ENCODE measurements at places on chromosomes 4 and X. TPM values are rescaled to one million over a fixed set of nuclear protein-coding genes. Genes with fewer than 3 reads are reported as not detected.

PNMA3 gene
- 0.06 TPM for total RNA-seq

CABS1 gene
- total RNA-seq = not detected

DNA sequence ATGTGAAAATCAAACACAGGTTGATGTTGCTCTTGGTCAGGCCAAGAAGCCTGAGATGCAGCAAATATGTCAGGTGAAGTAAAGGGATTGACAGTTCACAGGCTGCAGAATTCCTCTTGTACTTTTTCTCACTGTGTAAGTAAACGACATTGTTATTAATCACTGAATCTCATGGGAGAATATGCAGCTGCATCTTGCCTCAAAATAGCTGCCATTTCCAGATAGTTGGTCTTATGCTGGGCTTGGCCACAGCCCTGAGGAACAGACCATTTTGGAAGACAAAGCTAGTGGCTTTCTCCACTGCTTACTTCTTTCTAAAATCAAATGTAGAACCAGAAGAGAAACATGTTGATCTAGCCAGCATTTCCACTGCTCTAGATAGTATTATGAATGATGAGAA is 403.4 kb upstream of the NR3C2 start:
- no peak overlapping the region for H3K4me3 ChIP-seq
- no peaks in the 10 kb centered on the region for H3K27me3 ChIP-seq
- no peak overlapping the region for H3K27ac ChIP-seq

DNA sequence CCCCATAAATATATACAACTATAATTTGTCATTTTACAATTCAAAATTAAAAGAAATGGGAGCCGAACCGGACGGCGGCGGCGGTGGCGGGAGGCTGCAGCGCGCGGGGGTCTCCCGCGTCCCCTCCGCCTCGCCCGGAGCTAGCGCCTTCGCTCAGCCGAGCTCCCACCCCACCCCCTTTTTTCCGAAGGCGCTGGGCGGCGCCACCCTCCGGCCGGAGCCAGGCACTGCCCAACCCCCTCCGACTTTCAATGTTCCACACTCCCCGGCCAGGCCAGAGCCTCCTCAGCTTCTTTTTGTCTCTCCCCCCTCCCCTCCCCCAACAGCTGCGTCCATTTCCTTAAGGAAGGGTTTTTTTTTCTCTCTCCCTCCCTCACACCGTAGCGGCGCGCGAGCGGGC is 214.1 kb upstream of the GEMIN8 start:
- no peak overlapping the region for H3K27ac ChIP-seq
- H3K4me1 ChIP-seq = no peaks in the 10 kb centered on the region
- DNase-seq = no peak
- H3K4me3 ChIP-seq = no peak overlapping the region
- no peaks in the 10 kb centered on the region for H3K27me3 ChIP-seq

BMX gene
- not detected for total RNA-seq

NAA15 gene
- 35.3 TPM for total RNA-seq

MAPK10 gene
- 52.8 TPM for total RNA-seq

HAND2 gene
- 4.2 TPM for total RNA-seq

GRCh38 chr4:38867478-38868058 is at the start of gene FAM114A1:
FAM114A1 (plus strand) TSS chr4:38867806; CDS start chr4:38878079, 10,273 bp downstream.
- peaks cover 7% of the 10 kb centered on the region for H3K36me3 ChIP-seq
- peaks cover 47% of the 10 kb centered on the region for H3K4me1 ChIP-seq
- peak within 1 kb of the TSS; percentile 87 for H3K27ac ChIP-seq
- H3K4me3 ChIP-seq = peak within 1 kb of the TSS; percentile 60

SPCS3 gene
- 61.0 TPM for total RNA-seq

- H3K4me3 ChIP-seq = no peak overlapping the region
- no peaks in the 10 kb centered on the region for H3K27me3 ChIP-seq
- H3K27ac ChIP-seq = no peak overlapping the region
- no peaks in the 10 kb centered on the region for H3K36me3 ChIP-seq
- no peak for DNase-seq
Measured at GRCh38 chr4:119020158-119020557, 115.5 kb upstream of the MYOZ2 start.

CLNK gene
- not detected for total RNA-seq

- H3K27me3 ChIP-seq = peaks cover 17% of the 10 kb centered on the region
- no peaks in the 10 kb centered on the region for H3K4me1 ChIP-seq
- DNase-seq = no peak
- H3K4me3 ChIP-seq = no peak overlapping the region
Measured at GRCh38 chrX:36961590-36961989, 46.6 kb upstream of the FAM47C start.

GRCh38 chr4:124478470-124478869 is 234.1 kb downstream of the ANKRD50 start:
- no peak for DNase-seq
- H3K27me3 ChIP-seq = no peaks in the 10 kb centered on the region
- H3K4me1 ChIP-seq = peaks cover 11% of the 10 kb centered on the region
- no peaks in the 10 kb centered on the region for H3K36me3 ChIP-seq

DNA sequence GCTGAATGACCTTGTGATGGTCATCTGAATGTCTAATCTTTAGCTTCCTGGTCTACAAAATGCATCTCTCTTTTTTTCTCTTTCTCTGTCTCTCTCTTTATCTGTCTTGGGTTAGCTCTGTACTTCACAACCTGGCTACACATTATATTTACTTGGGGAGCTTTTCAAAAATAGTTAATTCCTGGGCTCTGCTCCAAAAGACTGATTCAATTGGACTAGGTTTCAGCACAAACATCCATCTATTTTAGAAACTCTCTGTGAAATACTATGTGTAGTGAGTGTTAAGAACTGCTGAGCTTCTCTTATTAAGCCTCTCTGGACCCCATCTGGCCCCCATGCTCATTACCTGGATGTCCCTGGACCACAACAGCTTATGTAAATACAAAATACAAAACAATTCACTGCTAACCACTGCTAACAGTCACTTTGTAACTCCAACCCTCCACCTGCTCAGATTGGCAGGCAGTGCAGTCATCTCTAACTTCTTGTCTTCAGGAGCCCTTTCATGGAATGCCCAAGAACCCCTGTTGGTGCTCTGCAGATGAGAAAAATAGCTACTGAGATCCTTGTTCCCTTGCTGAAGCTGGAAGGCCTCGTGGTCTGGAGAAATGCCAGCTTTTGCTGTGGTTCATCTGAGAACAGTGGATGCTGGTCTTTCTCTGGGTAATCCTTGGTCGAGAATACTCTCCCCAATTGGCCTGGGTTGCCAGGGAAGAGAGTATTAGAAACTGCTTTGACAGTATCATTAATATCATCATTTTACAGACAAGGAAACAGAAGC is 14.8 kb upstream of the BOD1L1 start:
- no peaks in the 10 kb centered on the region for H3K4me1 ChIP-seq
- no peak overlapping the region for H3K27ac ChIP-seq
- H3K4me3 ChIP-seq = no peak overlapping the region
- H3K36me3 ChIP-seq = no peaks in the 10 kb centered on the region

TCEAL2 gene
- total RNA-seq = 5.4 TPM

- H3K27me3 ChIP-seq = no peaks in the 10 kb centered on the region
- peaks cover 5% of the 10 kb centered on the region for H3K4me1 ChIP-seq
- H3K36me3 ChIP-seq = no peaks in the 10 kb centered on the region
- H3K4me3 ChIP-seq = no peak overlapping the region
Measured at GRCh38 chr4:139584013-139584412, 28.0 kb upstream of the SETD7 start.

DNA sequence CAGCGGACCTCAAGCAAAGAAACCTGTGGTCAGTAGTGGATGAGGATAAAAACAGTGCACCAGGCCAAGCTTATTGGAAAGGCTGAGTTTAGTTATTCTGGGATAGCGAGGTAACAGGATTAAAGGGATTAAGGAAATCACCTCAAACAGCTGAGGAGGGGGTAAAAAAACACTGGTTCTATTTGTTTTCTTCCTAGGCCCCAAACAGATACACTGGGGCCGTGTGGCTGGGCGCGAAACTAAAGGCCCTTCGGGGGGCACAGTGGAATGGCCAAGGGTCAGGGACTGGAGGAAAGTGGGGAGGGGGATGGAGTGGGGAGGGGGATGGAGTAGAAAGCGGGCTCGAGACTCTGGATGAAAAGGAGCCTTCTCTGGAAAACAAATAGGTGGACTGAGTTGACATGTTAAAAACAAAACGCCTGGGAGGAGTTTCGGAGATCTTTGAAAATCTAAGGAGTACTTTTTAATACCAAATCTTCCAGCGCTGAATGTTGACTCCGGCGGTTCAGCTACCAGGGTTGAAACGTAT is 2.9 kb downstream of the SOX3 start:
- no peaks in the 10 kb centered on the region for H3K36me3 ChIP-seq
- H3K4me1 ChIP-seq = no peaks in the 10 kb centered on the region
- no peak for DNase-seq
- H3K27ac ChIP-seq = no peak overlapping the region

DNA sequence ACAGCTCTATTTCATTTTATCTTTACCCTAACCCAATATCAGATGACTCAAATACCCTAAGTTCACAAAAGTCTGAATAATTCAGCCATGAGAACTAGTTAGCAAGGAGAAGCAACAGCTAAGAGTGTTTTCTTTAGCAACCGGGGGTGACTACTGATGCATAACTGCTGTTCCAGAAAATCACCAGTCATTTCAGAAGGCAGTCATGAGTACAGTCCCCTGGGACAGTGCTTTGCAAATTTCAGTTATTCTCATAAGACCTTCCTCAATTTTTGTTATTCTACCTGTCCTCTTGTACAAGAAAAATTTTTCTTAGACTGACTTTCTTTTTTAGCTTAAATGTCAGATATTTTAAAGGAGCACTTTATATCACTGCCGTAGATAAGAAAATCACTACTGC is 16.4 kb downstream of the BANK1 start:
- H3K27me3 ChIP-seq = no peaks in the 10 kb centered on the region
- H3K4me1 ChIP-seq = no peaks in the 10 kb centered on the region
- H3K4me3 ChIP-seq = no peak overlapping the region
- no peak overlapping the region for H3K27ac ChIP-seq
- DNase-seq = no peak

- no peak overlapping the region for H3K27ac ChIP-seq
- peaks cover 3% of the 10 kb centered on the region for H3K4me1 ChIP-seq
- H3K4me3 ChIP-seq = peak overlapping the region; percentile 22
Measured at GRCh38 chrX:18026166-18026565, 165.1 kb upstream of the RAI2 start.

ATP2B3 gene
- 15.6 TPM for total RNA-seq

DNA sequence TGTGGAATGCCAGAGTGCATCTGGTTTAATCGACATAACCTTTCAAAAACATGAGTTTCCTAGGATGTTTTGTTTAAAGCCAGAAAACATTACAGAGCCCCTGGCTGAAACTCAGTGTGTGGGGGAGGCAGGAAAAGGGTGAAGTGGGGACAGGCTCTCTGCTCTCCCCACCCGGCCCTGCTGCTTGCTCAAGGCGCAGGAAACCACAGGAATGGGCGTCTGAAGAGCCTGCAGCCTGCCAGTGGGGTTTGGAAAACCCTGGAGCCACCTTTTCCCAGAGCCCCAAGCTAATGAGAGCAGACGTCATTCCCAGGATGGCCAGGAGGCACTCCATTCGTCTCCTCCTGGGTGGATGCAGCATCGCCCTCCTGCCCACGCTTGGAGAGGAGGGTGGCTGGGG is 240.6 kb downstream of the AFAP1 start:
- H3K27ac ChIP-seq = no peak overlapping the region
- no peaks in the 10 kb centered on the region for H3K36me3 ChIP-seq
- no peaks in the 10 kb centered on the region for H3K4me1 ChIP-seq
- H3K27me3 ChIP-seq = peaks cover 3% of the 10 kb centered on the region
- H3K4me3 ChIP-seq = no peak overlapping the region

DNA sequence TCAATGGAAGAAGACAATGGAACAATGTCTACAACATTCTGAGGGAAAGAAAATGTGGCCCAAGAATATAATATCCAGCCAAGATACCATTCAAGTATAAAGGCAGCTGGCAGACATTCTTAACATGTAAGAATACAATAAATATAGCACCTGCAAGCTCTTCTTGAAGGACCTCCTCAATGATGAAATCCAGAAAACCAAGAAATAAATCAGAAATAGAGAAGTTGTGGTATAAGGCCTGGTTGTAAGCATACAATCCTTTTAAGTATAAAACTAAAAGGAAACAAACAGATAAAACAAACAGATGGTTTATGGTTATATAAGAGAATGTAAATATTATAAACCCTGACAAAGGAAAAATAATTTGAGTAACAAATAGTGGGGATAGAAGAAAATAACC is 33.4 kb downstream of the SYTL4 start:
- no peak overlapping the region for H3K27ac ChIP-seq
- H3K27me3 ChIP-seq = peaks cover 15% of the 10 kb centered on the region
- H3K36me3 ChIP-seq = no peaks in the 10 kb centered on the region
- no peaks in the 10 kb centered on the region for H3K4me1 ChIP-seq

ACE2 gene
- 0.54 TPM for total RNA-seq

DNA sequence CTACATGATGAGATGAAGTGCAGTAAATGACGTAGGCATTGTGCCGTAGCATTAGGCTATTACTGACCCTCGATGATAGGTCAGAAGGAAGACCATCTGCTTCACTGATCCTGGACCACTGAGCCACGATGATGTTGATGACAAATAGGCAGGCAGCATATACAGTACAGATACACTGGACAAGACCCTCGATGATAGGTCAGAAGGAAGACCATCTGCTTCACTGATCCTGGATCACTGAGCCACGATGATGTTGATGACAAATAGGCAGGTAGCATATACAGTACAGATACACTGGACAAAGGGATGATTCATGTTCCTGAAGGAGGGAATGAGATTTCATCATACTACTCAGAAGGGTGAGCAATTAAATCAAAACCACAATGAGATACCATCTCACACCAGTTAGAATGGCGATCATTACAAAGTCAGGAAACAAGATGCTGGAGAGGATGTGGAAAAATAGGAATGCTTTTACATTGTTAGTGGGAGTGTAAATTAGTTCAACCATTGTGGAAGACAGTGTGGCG is 50.9 kb downstream of the BEND4 start:
- no peak for DNase-seq
- no peaks in the 10 kb centered on the region for H3K4me1 ChIP-seq
- H3K27ac ChIP-seq = no peak overlapping the region
- H3K27me3 ChIP-seq = no peaks in the 10 kb centered on the region

DNA sequence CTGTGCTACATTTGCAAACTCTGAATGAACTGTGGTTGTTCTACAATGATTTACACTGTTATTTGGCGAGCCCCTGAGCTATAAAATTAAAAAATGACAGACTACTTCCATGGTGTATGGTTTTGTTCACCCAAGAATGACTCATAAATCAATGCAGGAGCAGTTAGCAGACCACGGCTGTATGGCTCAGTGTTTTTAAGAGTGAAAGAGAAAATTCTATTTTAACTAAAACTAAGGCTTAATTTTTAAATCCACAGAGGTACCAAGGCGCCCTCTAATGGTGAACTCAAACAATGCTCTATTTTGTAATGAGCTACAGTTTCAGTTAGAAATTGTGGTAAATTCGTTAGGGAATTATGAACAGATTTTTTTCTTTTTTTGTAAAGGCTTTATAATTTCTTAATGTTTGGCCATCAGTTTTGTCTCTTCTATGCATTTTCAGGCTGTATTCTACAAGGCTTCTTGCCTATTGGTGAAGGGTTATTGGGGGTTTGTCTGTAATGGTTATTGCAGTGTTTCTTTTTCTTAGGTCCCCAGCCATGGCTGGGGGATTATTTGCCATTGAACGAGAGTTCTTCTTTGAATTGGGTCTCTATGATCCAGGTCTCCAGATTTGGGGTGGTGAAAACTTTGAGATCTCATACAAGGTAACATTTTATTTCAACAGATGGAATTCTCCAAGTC is 32.5 kb downstream of the HMGB2 start:
- H3K4me1 ChIP-seq = peaks cover 7% of the 10 kb centered on the region
- H3K4me3 ChIP-seq = no peak overlapping the region
- no peaks in the 10 kb centered on the region for H3K27me3 ChIP-seq

Measured in adrenal gland (tissue), 19 donors.